ENCODE measurements at places on chromosomes 3 and 15. TPM values are rescaled to one million over a fixed set of nuclear protein-coding genes. Genes with fewer than 3 reads are reported as not detected.

GRCh38 chr15:96428742-96429141 lies 98.2 kb downstream of the NR2F2 start:
- DNase-seq, result peak; percentile 33

DNA sequence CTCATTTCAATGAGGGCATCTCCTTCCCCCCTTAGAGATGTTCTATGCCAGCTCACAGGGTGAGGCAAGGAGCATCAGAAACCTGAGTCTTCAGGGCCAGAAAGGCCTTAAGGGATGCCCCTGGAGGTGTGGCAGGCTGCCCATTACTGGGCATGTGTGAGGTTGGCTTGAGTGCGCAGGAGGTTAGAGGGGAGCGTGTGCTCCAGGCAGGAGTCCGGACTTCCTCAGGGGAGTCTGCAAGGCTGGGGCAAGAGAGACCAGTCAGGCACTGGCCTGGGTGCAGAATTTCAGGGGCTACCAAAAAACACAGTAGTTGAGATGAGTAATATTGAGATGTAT lies 1.9 kb downstream of the LOXL1 start:
- DNase-seq, result no peak

DNA sequence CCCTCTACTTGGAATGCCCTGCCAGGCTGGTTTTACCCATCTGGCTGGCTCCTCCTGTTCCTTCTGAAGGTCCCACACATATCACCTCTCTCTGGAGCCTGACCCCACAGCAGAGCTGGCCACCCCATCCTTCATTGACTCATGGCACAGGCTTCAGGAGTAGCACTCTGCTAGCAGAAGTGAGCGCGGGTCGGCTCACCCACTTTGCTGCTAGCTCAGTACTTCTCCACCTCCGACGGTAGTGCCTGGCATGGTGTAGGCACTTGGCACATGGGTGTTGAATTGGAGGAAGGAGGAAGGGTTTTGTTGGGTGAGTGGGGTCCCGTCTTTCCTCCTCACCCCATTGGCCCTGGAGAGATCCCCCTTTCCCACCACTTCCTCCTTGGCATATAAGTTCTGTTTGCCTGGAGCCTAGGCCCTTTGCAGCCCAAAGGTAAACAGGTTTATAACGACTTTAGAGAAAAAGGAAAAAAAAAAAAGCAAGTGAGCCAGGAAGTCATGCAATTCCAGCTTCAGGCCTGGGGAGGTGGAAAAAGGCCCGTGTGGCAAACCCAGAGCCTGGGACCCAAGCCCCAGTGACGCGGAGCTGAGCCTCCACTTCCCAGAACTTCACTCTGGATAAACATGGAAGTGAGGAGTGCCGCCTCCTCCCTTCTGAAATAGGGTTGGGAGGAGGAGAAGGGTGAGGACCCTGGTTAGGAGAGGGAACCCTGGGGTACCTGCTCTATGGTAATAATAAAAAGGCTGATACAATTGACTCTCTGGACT lies 35.4 kb downstream of the SMAD6 start:
- DNase-seq, result no peak

Gene RBP2
- 1.3 TPM for polyA plus RNA-seq

Gene NEIL1
- polyA plus RNA-seq, result 36.4 TPM

- no peak for DNase-seq
Observed at GRCh38 chr3:180990505-180990904, 969 bp upstream of the DNAJC19 start.

- DNase-seq, result no peak
Observed at GRCh38 chr3:36364260-36364659, 16.0 kb upstream of the STAC start.

- DNase-seq, result no peak
Observed at GRCh38 chr3:31124373-31124772, 229.9 kb upstream of the GADL1 start.

DNA sequence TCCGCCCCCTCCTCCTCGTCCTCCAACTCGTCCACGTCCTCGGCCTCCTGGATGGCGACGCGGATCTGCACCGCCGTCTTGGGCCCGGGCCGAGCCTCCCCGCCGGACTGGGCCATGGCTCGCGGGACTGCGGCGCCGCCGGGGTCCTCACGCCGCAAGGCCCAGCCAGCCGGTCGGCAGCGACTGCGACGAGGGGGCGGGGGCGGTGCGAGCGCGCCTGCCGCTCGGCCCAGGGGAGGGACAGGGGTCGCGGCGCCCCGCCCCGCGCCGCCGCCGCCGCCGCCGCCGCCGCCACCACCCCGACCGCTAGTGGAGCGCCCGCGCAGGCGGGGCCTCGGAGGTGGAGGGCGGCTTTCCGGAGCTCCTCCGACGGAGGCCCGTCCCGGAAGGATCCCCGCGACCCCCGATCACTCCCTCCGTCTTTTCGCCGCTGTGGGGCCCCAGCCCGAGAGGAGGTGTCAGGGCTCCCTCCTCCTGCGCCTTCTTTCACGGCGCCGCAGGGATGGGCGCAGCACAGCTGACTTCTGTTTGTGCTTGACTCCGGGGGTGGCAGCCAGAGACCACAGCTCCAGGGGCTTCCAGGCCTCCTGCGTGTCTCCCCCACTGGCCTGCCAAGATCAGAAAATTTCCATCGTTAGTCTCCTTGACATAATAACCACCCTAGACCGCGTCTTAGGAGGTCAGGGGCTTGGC lies at the start of gene LARP6:
Gene LARP6 (minus strand): TSS at position 185 of the 693 bp plus-strand sequence. CDS start 69 bp downstream, at position 116.
- DNase-seq, result peak; percentile 84

- no peak for DNase-seq
Observed at GRCh38 chr3:52262447-52262846, 16.0 kb downstream of the WDR82 start.

DNA sequence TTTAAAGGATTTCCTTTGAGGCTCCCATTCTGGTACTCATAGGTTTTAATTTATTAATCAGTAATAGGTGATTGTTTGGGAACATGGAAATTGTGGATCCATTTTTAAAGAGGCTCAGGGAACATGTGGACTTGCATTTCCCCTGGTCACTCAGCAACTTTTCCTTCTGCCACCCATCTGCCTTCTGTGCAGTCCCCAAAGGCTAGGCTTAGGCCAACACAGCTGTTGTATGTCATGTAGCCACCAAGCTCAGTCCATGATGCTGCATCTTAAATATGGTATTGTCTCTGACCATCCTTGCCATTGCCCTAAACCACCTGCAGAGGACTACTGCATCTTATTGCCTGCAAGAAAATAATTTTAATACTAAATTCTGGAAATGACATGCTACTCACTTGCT lies 416.7 kb upstream of the SEMA6D start:
- DNase-seq, result no peak

DNA sequence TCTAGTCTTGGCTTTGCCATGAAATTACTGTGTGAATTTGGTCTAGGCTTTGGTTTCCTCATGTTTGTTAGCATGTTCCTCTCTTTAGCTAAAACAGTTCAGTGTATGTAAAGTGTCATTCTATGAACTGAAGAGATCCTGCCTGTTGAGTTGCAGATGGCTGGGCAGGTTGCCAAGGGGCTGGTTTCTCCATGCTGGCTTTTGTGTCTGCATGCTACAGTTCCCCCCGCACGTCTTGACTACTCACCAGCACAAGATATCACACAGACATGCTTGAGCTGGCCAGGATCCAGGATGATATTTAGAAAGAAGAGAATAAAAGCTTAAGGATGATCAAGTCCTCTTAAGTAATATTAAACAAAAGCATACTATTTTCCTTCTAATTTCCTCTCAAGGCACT lies 90.2 kb downstream of the CERS3 start:
- peak; percentile 99 for DNase-seq

DNA sequence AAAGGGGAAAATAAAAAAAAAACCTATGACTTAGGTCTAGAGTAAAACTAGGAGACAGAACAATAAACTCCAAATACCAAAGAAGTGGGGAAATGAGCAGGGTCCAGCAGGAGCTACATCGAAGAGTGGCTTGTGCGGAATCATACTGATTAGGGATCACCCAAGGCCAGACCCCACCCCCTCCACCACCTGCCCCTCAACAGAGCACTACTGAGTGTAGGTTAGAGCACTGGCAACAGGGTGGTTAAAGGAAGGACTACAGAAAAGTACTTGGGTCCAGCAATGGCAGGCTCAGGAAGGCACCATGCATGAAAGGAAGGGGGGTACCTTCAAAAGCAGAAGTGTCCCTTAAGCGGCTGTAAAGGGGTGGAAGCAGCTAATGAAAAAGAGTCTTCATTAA lies 96.2 kb downstream of the UBE3A start:
- no peak for DNase-seq

DNA sequence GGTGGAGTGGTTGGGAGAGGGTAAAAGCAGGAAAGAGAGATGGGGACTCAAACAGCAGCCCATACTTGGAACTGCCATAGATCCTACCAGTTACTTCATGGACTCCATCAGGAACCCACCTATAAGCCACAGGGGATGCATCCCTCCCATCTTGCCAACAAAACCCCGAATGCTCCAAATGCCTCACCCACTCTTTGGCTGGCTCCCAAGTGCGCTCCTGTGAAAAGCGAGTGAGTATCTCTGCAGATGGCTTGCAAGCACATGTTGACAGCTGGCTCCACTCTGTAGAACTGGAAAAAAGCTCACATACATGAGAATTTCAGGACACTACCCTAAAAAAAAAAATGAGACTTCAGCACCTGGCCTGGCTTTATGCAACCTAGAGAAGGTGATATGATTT lies 151.0 kb downstream of the UBE3A start:
- no peak for DNase-seq

Measured in lung (tissue), 17 donors.